ENCODE measurements at places on chromosomes 3 and 15.

DNA sequence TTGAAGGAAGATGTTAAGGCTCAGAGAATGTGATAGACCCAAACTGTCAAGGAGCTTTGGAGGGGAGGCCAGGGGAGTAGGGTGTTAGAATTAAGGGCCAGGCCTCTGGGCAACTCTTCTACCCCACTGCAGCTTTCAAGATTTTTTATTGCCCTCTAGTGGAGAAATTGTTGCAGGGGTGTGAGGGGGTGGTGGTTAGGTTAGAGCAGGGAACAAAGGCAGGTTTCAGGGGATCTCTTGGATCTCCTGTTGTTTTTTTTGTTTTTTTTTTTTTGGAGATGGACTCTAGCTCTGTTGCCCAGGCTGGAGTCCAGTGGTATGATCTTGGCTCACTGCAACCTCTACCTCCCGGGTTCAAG, 1.4 kb upstream of the SEC13 start:
- DNase-seq = peak; percentile 17

DNA sequence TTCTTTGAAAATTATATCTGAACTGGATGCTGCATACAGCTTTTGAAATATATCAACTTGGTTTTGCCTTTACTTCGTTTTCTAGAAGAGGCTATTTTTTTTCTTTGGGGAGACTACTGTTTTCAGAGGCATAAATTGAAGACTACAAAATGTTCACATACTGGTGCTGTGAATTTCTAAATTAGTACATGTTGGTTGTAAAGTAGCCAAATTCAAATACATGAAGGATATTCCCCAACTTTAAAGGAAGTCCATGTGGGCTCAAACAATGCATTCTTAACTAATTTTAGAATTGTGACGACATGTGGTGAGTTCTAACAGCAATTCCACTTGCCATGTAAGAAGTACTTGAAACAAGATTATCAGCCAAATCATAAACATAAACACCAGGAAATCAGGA, 295.7 kb downstream of the TUSC7 start:
- DNase-seq = no peak

- no peak for DNase-seq
Observed at GRCh38 chr15:92636908-92637481, 18.6 kb downstream of the FAM174B start.

GRCh38 chr15:62942428-62942827, 100.1 kb upstream of the TPM1 start:
- no peak for DNase-seq
